Bronchial epithelial cell (primary cell): ENCODE measurements at places on chromosomes 6 and 20. TPM values are rescaled to one million over a fixed set of nuclear protein-coding genes. Genes with fewer than 3 reads are reported as not detected.

GRCh38 chr6:75171986-75172385 is 33.9 kb downstream of the COL12A1 start:
- DNase-seq = no peak

DNA sequence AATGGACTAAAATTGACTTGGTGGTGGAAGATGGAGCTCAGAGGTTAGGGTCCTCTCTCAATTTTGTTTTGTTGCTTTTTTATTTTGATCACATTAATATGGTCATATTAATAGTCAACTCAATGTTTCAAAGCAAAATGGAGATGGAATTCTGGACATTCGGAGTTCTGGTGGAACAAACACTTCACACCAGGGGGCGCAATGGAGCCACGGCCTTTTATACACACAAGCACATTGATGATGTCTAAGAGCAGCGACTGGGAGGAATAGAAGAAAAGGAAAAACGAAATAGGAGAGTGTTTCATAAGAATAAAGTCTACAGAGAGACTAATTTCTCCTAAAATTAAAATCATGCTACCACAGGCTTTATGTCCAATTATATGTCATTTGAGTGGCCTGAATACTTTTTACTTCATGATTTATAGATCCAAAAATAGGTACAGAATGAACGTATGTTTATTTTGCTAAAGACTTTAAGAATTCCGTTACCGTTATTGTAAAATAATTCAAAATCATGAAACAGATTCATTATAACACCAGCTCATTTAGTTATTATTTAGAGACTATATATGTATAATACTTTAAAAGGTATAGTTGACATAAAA is 197.6 kb upstream of the SASH1 start:
- peak; percentile 40 for DNase-seq

DNA sequence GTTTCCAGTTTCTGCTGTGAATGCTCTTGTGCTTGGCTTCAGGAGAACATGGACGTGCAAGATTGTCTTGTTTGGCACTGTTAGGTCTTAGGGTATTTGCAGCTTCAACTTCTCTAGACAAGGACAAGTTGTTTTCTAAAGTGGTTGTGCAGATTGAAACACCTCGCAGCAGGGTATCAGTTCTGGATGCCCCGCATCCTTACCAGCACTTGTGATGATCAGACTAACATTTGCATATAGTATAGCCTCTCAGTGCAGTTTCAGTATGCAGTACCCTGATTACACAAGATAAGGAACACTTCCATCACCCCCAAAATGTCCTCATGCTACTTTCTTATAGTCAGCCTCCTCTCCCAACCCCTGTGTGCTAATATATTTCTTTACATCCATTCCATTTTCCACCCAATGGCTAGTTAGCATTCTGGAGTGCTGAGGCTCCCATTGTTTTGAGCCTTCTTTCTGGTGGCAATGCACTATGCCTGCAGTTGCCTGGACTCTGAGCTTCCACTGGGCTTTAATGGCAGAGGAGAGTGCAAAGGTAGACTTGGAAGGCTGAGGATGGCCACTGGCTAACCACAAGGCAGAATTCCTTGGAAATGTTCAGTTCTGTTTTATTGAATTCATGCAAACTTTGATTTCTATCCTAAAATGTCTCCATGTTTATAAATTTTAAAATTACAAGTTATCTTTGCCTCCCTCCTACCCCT is 35.4 kb downstream of the KIF3B start:
- DNase-seq = no peak

DNA sequence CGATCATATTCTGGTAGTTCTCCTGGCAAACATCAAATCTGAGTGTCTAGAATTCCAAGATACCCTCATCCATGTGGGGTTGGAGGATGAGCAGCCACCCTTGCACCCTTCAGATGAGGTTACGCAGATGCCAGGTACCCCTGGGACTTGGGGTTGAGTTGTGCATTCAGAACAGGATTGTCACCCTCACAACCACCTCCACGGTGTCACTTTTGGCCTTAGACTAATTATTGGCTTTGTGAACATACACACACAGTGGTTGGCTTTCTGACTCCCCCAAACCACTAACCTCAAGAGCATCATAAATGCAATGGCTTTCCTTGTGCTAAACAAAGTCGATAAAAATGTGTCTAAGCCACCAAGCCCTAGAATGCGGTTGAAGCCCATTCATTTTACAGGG is 2.9 kb upstream of the F13A1 start:
- DNase-seq = no peak

GRCh38 chr6:72649032-72649984 is 27.4 kb downstream of the KCNQ5 start:
- DNase-seq = peak; percentile 90

- DNase-seq = no peak
Observed at GRCh38 chr6:21164768-21165326, 428.7 kb upstream of the SOX4 start.

DNA sequence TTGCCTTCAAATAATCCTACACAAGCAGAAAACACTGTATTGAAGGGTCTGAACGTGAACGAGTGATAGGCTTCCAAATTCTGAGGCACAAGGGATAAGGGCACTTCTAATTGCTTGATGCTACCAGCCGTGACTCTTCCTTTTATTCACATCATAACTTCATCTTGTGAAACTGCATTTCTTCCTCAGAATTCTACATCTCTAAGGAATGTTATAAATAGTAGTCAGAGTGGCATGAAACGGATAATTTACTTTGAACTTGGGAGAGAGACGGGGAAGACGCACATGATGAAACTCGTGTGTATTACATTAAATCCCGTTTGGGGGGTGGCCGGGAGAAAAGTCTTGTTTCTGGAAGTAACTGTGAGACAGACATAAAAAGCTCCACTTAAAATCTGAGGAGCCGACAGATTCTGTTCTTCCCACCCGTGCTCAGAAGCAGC is 754 bp downstream of the HDDC2 start:
- peak; percentile 13 for DNase-seq

- no peak for DNase-seq
Observed at GRCh38 chr20:916125-916799, at the start of gene ANGPT4. Gene ANGPT4 (minus strand): TSS chr20:916334. CDS start chr20:916214, 120 bp downstream.

- no peak for DNase-seq
Observed at GRCh38 chr6:28770732-28771131, 153.1 kb downstream of the TRIM27 start.

DNA sequence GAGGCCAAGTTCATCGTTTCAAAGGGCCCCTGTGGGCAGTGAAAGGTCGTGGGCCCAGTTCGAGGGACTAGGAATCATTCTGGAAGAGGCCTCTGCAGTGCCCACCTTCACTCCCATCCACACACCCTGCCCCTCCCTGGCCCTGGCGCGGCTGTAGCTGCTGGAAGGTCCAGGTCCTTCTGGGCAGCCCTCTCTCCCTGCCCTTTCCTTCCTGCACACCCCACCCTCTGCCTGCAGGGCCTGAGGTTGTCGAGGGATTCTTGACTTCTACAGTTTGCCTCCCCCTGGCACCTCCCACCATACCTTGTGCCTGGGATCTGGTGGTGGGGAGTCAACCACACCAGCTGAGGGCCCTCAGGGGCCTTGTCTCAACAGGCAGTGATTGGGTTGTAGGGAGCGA is 4.5 kb upstream of the MYT1 start:
- no peak for DNase-seq

GRCh38 chr6:152598901-152599537 is 38.1 kb downstream of the SYNE1 start:
- DNase-seq = no peak

DNA sequence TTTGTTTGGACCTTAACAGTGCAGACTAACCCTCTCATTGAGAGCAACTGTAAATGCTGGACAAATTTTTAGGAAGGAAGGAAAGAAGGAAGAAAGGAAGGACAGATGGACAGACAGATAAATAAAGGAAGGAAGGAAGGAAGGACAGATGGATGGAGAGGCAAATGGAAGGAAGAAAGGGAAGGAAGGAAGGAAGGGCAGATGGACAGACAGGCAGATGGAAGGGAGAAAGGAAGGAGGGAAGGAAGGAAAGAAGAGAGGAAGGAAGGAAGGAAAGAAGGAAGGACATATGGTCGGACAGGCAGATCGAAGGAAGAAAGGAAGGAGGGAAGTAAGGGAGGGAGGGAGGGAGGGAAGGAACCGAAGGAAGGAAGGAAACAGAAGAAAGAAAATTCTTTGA is 388.5 kb upstream of the CDH4 start:
- DNase-seq = no peak

GRCh38 chr20:1809131-1809572 is 86.1 kb upstream of the SIRPA start:
- DNase-seq = peak; percentile 99

DNA sequence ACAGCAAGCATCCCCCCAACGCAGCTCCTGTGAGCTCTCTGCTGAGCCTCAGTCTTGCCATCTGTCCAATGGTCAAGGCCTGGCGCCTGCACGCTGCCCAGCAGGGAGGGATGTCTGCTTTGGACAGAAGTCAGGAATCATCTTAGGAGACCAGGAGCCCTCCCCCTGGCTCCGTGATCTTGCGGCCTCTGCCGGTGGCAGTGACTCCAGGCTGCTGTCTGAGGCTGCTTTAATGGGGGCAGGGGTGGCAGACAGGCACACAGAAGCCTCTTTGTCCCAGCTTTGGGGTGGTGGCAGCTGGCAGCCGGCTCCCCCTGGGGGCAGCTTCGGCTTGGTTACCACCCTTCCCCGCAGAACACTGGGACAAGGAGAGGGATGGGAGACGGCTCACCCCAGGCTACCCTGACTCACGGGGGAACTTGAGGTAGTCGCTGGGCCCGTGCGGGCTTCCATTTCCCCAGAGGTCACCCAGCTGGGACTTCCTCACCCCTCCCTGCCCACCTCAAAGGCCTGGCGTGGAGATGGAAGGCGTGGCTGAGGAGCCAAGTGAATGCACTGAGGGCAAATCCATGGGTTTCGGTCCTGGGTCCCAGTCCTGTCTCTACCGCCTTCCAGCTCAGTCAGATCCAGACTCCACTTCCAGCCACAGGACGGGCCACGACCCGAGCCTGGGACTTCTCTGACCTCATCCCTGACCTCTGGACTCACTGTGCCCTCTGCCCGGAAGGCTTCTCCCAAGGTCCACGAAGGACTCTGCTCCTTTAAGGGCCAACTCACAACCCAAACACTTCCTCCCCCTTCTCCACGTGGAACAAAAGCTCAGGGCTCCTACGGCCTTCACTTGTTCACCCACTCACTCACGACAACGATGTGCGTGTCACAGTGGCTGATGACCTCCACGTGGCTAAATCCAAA is 14.8 kb downstream of the PEDS1 start:
- no peak for DNase-seq

GRCh38 chr6:111503194-111503593 is 20.2 kb upstream of the REV3L start:
- DNase-seq = no peak

DNA sequence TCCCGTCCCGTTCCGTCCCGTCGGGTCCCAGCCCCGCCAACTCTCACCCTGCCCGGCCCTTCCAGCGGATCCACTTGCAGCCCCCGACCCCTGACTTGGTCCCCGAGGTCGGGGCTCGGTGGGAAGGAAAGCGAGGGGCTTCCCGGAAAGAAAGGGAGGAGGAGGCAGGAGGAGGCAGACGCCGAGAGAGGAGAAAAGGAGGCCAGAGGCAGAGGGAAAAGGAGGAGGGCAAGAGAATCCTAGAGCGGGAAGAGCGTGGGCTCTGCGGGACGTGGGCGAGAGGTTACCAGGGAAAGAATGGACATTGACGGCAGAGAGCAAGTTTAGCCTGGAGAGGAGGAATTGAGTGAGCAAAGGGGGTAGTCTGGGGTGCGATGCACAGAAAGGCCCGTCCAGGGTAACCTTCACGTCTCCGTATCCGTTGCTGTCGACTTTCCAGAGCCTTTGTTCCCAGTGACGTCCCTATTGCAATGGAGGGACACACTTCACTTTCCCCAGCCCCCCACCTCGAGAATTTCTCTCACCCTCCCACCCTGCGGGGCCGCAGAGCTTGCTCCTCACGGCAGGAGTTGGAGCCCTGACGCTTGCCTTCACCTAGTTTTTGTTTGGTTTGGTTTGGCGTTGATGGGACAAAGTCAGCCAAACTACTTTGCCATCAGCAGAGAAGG is 477 bp upstream of the MOXD1 start:
- DNase-seq = no peak

The CDH26 gene
- 2.4 and 8.4 TPM in 2 replicates for total RNA-seq

The ZNF831 gene
- not detected in 2 replicates for total RNA-seq

The COL12A1 gene
- 6.4 and 11.3 TPM in 2 replicates for total RNA-seq

The ASF1A gene
- 13.4 and 17.9 TPM in 2 replicates for total RNA-seq

The TDRD6 gene
- total RNA-seq = 0.26 TPM in 2 replicates

The VTA1 gene
- total RNA-seq = 37.1 and 44.8 TPM in 2 replicates

The COL21A1 gene
- total RNA-seq = 8.2 and 18.6 TPM in 2 replicates
